ENCODE measurements at places on chromosomes 5 and 9.

- DNase-seq, result no peak
Observed at GRCh38 chr5:14438195-14438606, 143.4 kb upstream of the OTULINL start.

DNA sequence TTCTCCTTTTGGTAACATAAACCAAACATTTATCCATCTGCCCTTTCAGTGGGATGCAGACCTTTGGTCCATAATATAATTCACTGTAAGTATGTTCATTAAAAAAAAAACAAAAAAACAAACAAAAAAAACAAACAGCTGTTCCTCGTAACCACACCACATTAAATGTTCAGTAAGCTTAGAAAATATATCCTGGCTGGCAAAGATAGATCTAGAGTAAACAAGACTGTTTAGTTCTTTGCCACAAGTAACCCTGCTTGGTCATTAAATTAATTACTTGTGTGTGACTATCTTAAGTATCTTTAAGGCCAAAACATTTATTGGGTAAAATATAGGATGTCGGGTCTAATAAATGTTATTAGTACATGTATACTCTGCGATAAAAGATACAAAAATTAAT is 1717.1 kb downstream of the EFNA5 start:
- no peak for DNase-seq

- peak; percentile 54 for DNase-seq
Observed at GRCh38 chr5:130549884-130550561, 615.0 kb downstream of the HINT1 start.

GRCh38 chr9:111969622-111970021 is 73.0 kb downstream of the UGCG start:
- DNase-seq, result no peak

GRCh38 chr5:178589180-178590140 is 733 bp downstream of the COL23A1 start:
- peak; percentile 26 for DNase-seq

GRCh38 chr9:32708480-32709150 is 73.1 kb upstream of the TAF1L start:
- DNase-seq, result no peak

- DNase-seq, result peak; percentile 34
Observed at GRCh38 chr5:89988998-89989655, 420.4 kb downstream of the CETN3 start.

DNA sequence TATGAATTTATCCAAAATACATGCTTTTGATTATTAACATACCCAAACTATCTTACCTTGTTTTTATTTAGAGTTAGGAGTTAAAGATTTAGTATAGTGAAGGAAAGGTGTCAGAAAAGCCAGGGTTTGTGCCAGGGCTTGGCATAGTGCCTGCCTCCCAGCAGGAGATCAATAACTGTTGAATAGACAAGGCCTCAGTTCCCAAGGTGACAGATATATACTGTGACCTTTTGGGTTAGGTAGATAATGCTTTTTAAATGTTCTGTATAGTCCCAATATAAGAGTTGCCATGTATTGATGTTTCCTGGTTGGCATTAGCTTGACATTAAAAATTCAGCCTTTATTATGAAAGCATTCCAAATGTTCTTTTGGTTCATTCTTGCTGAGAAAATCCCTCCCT is 121.8 kb downstream of the MCTP1 start:
- no peak for DNase-seq

DNA sequence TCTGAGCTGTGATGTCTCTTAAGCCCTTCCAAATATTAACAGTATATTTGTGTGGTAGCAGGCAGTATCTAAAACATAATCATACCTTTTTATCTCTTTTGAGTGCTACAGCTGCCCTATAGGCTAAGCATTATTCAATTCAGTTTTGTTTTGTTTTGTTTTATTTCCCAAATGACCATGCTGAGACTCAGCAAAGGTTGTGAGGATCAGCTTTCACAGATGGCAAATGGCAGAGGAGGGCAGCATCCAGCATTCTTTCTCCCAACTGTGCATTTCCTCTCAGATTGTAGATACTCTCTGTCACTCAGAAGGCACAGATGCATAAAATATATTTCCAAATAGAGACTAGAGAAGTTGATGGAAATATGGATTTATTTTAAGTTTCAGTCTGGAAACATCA is 90.7 kb downstream of the DAPK1 start:
- no peak for DNase-seq

- DNase-seq, result no peak
Observed at GRCh38 chr5:172235827-172236736, 42.1 kb downstream of the EFCAB9 start.

- DNase-seq, result no peak
Observed at GRCh38 chr9:85258236-85258635, 483.5 kb downstream of the AGTPBP1 start.

DNA sequence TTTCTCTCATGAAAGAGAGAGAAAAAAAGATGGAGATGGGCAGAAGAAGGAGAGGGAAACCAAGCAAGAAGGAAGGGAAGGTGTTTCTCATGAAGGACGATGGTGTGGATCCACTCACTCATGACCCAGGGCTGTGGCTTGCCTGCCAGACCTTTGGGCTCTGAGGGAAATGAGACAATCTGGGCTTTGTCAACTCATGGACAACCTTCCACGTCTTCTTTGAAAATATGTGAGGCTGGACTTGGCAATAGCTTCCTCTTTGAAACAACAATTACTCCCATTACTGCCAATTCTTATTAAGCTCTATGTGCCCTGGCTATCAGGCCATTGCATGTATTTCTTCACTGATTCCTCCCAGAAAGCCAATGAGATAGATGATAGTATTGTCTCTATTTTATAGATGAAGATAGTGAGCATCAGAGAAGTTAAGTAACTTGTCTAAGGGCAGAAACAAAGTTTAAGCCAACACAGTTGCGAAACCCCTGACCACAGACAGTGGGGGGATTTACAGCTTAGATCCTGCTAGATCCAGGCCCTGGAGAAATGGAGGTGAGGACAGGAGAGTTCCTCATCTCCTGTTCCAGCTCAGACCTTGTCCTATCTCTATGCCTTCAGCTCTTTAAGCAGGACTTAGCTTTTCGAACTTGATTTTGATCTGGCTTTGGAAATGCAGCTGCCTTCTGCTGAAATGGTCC is 132.4 kb downstream of the GCNT1 start:
- DNase-seq, result peak; percentile 51

GRCh38 chr5:138354926-138355378 is 2.5 kb downstream of the KDM3B start:
- peak; percentile 75 for DNase-seq

DNA sequence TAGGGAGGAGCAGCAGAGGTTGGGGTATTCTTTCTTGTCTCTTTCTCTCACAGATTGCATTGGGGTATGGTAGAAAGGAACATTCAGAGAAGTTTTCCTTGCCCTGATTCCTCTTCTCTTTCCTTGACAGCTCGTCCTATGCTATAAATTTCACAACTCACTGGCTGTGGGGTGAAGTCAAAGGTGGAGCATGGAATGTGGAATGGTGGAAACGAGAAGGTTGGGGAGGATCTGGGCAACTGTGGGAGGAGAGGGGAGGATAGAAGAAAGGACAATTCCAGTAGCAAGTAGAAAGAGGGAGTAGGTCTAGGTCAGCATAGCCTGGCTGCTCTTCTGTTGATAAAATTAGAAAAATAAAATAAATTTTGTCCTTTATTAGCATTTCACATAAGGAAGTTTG is 39.0 kb upstream of the POC5 start:
- DNase-seq, result no peak

GRCh38 chr9:116115761-116116353 is 37.7 kb upstream of the PAPPA start:
- peak; percentile 79 for DNase-seq

DNA sequence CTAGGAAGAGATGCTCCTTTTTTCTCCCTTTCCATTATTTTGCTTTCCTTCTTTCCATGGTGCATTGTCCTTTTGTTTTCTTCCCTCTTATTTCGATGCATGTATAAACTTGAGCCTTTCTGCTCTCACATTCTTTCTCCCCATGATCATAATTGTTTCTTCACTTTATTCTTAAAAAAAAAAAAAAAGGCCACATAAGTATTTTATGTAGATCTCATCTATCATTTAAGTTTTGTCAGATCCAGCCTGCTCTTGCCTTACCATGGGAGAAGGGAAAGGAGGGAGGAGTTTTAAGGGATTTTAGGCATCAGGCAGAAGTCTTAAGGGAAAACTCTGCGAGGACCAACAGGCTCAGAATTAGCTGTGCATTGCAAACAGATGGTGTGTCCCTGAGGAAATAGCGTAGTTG is 11.1 kb downstream of the TGFBR1 start:
- no peak for DNase-seq

- DNase-seq, result peak; percentile 74
Observed at GRCh38 chr9:113343732-113344231, 3.7 kb upstream of the WDR31 start.

- DNase-seq, result no peak
Observed at GRCh38 chr9:118567861-118568260, 801.4 kb downstream of the BRINP1 start.

DNA sequence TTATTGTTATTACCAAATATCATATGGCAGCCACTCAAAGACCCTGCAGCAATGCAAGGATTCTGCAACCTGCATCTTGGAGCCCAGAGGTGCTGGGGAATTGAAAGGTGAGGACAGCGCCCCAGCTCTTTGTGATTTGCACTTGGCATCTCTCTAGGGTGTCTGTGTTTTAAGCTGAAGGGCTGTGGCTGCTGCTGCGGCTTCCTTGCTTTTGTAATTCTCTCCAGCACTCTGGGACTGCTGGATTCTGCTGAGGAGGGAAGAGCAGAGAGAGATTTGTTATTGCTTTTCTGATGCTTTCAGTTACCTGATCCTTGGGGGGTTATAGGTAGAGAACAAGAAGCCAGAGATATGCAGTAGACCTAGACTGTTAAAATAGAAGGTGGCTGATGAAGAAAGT is 562.4 kb downstream of the EBF1 start:
- DNase-seq, result no peak

GRCh38 chr5:72347801-72348308 is 27.7 kb downstream of the PTCD2 start:
- DNase-seq, result peak; percentile 90

DNA sequence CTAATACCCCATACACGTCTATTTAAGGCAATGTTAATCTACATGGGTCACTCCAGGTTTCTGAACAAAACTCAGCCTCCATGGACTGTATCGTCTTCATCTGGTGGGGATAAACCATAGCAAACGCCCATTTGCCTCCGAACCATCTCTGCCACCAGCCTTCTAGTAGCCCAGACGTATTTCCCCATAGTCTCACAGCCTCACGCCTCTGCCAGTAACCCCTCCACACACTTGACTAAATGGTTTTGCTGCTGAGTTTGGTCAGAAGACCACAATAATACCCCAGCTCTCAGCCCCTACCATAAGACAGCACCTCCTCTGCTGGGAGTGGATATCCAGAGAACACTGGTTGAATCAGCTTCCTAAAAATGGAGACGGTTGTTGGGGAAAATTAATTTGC is 8.7 kb downstream of the ERAP2 start:
- no peak for DNase-seq

DNA sequence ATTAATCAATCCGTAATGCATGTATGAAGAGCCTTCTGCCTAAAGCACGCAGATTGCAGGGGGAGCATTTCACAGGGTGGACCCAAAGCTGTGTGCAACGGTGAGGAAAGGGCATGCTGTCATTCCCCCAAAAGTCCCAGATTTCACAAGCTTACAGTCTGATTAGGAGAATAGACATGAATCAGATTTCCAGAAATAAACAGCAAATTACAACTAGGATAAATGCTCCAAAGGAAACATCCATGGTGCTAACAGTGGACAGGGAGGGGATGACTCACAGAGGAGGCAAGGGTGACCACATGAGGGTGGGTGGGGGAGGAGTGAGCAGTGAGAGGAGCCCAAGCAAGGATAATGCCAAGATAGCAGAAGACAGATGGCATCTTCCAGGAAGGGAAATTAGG is 258.4 kb upstream of the TAS2R1 start:
- DNase-seq, result peak; percentile 78

DNA sequence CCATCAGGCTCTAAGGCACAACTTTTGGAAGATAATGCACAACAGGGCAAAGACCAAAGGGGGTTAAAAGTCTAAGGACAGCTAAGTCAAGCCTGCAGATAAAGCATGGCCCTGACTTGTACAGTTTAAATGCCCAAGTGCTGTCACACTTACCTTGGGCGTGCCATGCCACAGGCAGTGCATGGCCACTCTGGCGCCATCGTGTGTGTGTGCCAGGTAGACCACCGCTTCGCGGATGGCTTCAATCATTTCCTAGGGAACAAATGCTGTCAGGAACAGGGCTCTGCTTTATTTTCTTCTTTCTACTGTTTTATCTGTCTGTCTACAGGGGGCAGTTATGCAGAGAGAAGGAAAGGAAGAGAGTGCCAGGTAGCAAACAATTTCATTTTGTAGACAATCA is 19.3 kb downstream of the PUM3 start:
- DNase-seq, result no peak

DNA sequence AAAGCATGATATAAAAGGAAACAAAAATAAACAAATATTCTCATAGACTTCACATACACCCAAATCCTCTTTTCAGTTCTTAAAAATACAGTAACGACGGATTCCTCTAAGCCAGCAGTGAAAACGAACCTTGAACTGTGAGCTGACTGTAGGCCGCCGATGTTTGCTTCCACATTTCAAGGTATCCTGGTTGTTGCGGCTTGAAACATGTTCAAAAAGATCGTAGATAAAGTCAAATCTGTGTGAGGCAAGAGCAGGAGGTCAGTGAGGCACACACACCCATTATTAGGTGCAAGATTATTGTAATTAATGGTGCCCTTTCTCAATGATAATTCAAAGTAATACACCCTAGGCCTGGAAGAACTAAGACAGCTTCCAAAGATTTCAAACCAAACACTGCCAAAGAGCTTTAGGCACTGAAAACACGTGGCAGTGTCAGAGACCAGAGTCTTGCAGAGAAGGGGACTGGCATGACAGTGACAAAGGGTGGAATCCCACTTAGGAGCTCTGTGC is 141.2 kb upstream of the RETREG1 start:
- DNase-seq, result no peak

GRCh38 chr5:173742432-173742816 is 126.0 kb upstream of the BOD1 start:
- no peak for DNase-seq

- no peak for DNase-seq
Observed at GRCh38 chr9:114452219-114453165, 52.8 kb downstream of the WHRN start.

GRCh38 chr9:131180454-131180853 is 55.1 kb downstream of the NUP214 start:
- DNase-seq, result peak; percentile 82
